ENCODE measurements at places on chromosomes 3 and 15. TPM values are rescaled to one million over a fixed set of nuclear protein-coding genes. Genes with fewer than 3 reads are reported as not detected.

The BRPF1 gene
- total RNA-seq: 23.6 TPM

The HHLA2 gene
- not detected for total RNA-seq

The AMT gene
- 4.8 TPM for total RNA-seq

The TMEM266 gene
- total RNA-seq: 0.91 TPM

DNA sequence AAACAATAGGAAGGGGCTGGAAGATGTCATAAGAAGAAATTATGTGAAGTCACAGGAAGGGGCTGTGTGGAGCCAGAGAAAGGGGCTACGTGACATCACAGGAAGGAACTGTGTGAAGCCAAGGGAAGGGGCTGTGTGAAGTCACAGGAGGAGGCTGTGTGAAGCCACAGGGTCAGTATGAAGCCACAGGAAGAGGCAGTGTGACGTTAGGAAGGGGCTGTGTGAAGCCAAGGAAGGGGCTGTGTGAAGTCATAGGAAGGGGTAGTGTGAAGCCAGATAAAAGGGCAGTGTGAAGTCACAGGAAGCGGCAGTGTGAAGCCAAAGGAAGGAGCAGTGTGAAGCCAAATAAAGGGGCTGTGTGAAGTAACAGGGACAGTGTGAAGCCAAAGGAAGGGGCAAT is 32.5 kb downstream of the GASK1A start:
- H3K4me3 ChIP-seq: no peak overlapping the region
- DNase-seq: no peak
- H3K27me3 ChIP-seq: no peaks in the 10 kb centered on the region
- no peak overlapping the region for H3K27ac ChIP-seq

DNA sequence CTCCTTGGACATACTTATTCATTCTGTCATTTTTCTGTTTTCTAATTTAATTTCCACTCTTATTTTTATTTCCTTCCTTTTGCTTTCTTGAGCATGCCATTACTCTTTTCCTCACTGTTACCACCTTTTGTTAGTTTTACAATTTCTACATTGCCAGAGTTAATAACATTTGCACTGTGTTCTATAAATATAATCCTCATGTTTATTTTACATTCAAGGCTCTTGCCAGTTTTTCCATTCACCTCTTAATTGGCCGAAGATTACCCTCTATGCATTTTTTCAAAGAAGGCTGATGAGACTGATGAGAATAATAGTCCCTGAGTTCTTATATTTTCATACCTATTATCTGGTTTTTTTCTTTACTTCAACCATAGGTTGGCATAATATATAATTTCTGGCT is 10.5 kb downstream of the BTD start:
- no peaks in the 10 kb centered on the region for H3K36me3 ChIP-seq
- H3K27ac ChIP-seq: no peak overlapping the region

DNA sequence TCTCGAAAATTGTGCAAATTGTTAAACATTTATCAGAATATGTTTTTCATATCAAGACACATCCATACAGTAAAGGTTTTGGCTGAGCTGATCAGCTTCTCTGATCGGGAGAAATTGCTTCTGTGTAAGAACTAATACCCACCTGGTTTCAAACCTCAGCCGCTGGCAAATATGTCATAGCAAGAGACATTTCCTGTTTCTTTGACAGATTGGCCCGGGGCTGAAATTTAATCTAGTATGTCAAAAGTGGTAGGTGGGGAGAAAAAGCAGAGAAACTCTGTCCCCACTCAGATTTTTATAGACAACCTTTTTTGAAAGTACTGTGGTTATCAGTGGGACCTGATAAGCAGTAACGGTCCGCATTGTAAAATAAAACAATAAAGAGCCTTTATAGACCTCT is 88.8 kb upstream of the SLC24A5 start:
- no peak overlapping the region for H3K4me3 ChIP-seq
- H3K36me3 ChIP-seq: no peaks in the 10 kb centered on the region
- H3K27ac ChIP-seq: no peak overlapping the region
- H3K27me3 ChIP-seq: no peaks in the 10 kb centered on the region

GRCh38 chr15:92600856-92601255 is 54.7 kb downstream of the FAM174B start:
- DNase-seq: no peak
- no peaks in the 10 kb centered on the region for H3K36me3 ChIP-seq
- H3K4me1 ChIP-seq: no peaks in the 10 kb centered on the region
- no peak overlapping the region for H3K27ac ChIP-seq
- peaks cover 70% of the 10 kb centered on the region for H3K27me3 ChIP-seq

- peaks cover 12% of the 10 kb centered on the region for H3K36me3 ChIP-seq
- no peaks in the 10 kb centered on the region for H3K27me3 ChIP-seq
Measured at GRCh38 chr3:134373271-134374104, 759 bp downstream of the AMOTL2 start.

GRCh38 chr3:23600167-23600871 is 205.4 kb upstream of the UBE2E1 start:
- H3K4me3 ChIP-seq: no peak overlapping the region
- no peak overlapping the region for H3K27ac ChIP-seq
- H3K4me1 ChIP-seq: no peaks in the 10 kb centered on the region
- no peak for DNase-seq
- H3K27me3 ChIP-seq: no peaks in the 10 kb centered on the region

DNA sequence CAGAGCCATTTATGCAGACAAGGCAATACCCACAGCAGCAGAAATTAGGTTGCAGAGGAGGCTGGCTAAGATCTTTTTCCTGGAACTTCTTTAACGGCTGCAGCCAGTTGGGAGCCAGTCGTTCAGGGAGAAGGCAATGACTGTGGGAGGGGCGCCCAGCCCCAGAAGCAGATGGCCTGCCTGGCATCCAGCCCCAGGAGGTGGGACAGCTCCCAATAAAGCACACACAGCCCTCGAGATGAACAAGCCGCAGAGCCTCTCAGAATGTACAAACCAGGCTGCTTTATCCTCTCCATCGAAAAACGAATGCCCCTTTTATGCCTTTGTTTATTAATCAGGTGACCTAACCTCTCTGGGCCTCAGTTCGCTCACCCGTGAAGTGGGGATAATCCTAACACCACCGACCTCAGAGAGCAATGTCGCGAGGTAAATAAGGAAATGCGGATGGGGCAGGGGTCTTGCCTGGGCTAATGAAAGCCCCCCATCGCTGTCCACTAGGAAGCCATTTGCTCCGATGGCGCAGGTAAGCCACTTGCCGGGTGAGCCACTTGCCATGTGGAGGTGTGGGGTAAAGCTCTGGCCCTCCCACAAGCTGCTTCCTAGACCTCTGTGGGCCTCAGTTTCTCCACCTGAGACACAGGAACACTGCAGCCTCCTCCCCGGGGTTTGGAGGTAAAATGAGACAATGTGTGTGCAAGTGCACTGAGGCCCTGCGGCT is 35.8 kb downstream of the MGLL start:
- peaks cover 32% of the 10 kb centered on the region for H3K4me1 ChIP-seq
- no peak for DNase-seq
- H3K27ac ChIP-seq: no peak overlapping the region
- no peak overlapping the region for H3K4me3 ChIP-seq
- no peaks in the 10 kb centered on the region for H3K27me3 ChIP-seq

DNA sequence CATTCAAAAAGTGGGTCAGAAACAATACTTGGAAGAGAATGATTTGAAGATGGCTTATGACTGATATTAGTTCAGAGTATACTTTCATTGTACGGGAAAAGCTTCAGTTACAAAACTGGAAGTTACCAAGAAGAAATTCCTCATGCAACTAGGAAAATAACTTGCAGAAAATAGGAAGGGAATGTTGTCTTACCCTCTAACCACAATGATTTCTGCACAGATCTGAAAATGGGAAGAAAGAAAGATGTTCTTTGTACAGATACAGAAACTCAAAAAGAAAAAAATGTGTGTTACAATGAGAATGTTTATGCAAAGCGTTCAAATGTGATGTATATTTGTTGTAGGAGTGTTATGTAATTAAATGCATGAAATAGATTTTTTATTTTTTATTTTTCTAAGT is 3.7 kb downstream of the ZNF280D start:
- H3K27me3 ChIP-seq: no peaks in the 10 kb centered on the region
- no peak overlapping the region for H3K27ac ChIP-seq
- no peak overlapping the region for H3K4me3 ChIP-seq
- no peak for DNase-seq
- H3K4me1 ChIP-seq: peaks cover 7% of the 10 kb centered on the region

Data from HCT116 (cell line).